ENCODE measurements at places on chromosomes 5 and 9. TPM values are rescaled to one million over a fixed set of nuclear protein-coding genes. Genes with fewer than 3 reads are reported as not detected.

The SHOC1 gene
- not detected for polyA plus RNA-seq

The PPP3R2 gene
- polyA plus RNA-seq: not detected

The RANBP6 gene
- polyA plus RNA-seq: 20.7 TPM

The LRRC70 gene
- 13.5 TPM for polyA plus RNA-seq

The CDC20B gene
- polyA plus RNA-seq: not detected

- peaks cover 12% of the 10 kb centered on the region for H3K27me3 ChIP-seq
- no peak overlapping the region for H3K4me3 ChIP-seq
- DNase-seq: no peak
- peaks cover 7% of the 10 kb centered on the region for H3K4me1 ChIP-seq
- H3K36me3 ChIP-seq: no peaks in the 10 kb centered on the region
- no peak overlapping the region for H3K27ac ChIP-seq
Observed at GRCh38 chr9:69325409-69326212, 596 bp downstream of the ENTREP1 start.

DNA sequence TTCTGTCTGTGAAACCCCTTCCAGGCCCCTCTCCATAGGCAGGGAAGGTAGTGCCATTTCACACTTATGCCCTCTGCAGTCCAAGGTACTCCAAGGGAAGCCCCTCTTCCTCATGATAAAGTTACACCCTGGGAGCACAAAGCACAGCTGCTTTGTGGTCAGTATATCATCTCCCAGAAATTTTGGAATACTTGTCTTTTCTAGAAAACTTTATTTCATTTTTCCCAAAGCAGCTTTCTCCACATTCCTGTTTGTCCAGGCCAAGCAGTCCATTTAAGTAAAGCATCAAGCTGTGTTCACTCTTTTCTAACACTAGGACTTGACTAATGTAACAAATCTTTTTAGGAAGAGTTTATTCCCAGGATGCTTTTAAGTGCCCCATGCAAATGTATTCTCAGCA is 371.8 kb upstream of the RGMB start:
- H3K27me3 ChIP-seq: no peaks in the 10 kb centered on the region
- no peak overlapping the region for H3K4me3 ChIP-seq
- H3K4me1 ChIP-seq: no peaks in the 10 kb centered on the region
- no peak overlapping the region for H3K27ac ChIP-seq

- no peaks in the 10 kb centered on the region for H3K4me1 ChIP-seq
- H3K27me3 ChIP-seq: no peaks in the 10 kb centered on the region
- no peak overlapping the region for H3K27ac ChIP-seq
- peaks cover 20% of the 10 kb centered on the region for H3K36me3 ChIP-seq
- H3K4me3 ChIP-seq: no peak overlapping the region
Observed at GRCh38 chr9:114016629-114017423, 61.3 kb downstream of the AMBP start.

- H3K4me3 ChIP-seq: no peak overlapping the region
- DNase-seq: no peak
- H3K4me1 ChIP-seq: no peaks in the 10 kb centered on the region
- H3K27ac ChIP-seq: no peak overlapping the region
- no peaks in the 10 kb centered on the region for H3K36me3 ChIP-seq
Observed at GRCh38 chr9:111854799-111855198, 41.8 kb upstream of the UGCG start.

- no peaks in the 10 kb centered on the region for H3K36me3 ChIP-seq
- H3K4me3 ChIP-seq: no peak overlapping the region
- no peaks in the 10 kb centered on the region for H3K4me1 ChIP-seq
- no peak overlapping the region for H3K27ac ChIP-seq
Observed at GRCh38 chr5:12322042-12322441, 417.8 kb upstream of the CTNND2 start.

DNA sequence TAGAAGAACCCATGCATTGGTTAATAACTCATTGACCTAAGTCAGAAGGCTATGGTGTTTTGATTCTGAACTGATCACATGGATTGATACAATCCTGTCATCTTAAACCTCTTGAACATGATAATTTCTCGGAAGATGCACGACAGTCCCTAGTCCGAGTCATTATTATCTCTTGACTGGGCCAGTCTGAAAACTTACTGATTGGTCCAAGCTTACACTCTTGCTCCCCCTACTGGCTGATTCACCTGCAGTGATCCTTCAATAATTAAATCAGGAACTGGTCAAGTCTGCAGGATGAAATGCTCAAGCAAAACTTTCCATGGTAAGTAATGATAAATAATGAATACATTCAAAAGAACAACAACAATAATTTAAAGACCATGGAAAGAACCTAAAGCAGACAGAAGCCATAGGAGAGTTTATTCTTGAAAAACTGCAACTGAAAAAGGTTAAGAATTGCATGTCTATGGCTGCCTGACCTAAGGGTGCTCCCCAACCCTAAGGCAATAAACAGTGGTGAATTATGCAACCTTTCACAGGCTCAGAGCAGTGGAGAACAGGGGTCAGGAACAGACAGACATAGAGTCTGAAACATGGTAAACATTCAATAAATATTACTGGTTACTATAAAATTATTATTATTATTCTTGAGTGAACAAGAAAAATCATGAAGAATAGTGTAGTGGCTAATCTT is 79.3 kb downstream of the BRINP1 start:
- no peak overlapping the region for H3K4me3 ChIP-seq
- no peak overlapping the region for H3K27ac ChIP-seq
- H3K27me3 ChIP-seq: no peaks in the 10 kb centered on the region
- H3K4me1 ChIP-seq: no peaks in the 10 kb centered on the region
- H3K36me3 ChIP-seq: no peaks in the 10 kb centered on the region
- no peak for DNase-seq
